ENCODE measurements at places on chromosomes 2 and 18. TPM values are rescaled to one million over a fixed set of nuclear protein-coding genes. Genes with fewer than 3 reads are reported as not detected.

SAG gene
- 1.3 TPM for total RNA-seq

DNA sequence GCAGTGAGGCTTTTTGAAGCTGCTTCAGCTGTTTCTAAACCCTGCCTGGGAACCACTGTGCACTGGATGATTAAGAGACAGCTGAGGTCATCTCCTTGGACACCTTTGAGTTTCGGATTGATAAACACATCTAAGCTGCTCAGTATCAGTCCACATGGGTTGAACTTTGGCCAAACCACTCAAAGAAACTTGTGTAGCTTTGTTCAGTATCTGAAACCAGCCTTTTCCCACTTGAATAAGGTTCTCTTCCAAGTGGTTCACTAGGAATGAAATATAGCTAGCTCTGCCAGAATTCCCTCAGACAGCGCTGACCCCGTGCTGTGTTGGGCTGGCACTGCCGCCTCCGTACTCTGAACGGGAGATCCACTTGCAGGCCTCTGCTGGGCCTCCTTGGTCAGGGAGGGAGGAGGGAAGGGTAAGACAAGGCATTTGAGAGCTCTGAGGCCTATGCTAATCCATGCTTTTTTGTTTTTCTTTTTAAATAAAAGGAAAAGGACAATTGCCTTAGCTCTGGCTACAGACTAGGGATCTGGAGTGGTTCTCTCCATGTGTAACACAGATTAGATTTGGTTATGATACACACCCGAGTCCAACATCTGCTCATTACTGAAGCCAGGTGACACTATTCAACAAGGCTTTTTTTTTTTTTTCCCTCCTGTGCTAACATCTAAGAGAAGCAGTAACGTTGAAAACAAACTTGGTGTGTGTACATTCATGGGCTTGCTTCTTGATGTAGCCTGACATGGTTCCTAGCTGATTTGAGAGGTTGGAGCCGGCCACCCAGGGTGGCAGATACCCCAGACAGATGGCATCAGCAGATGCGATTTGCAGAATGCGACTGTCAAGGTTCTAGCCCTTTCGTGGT is 67.7 kb downstream of the NCK2 start:
- peaks cover 32% of the 10 kb centered on the region for H3K36me3 ChIP-seq
- H3K4me1 ChIP-seq = peaks cover 90% of the 10 kb centered on the region
- no peak overlapping the region for H3K27ac ChIP-seq
- H3K27me3 ChIP-seq = no peaks in the 10 kb centered on the region
- H3K4me3 ChIP-seq = no peak overlapping the region
- DNase-seq = no peak

- no peak for DNase-seq
- H3K36me3 ChIP-seq = no peaks in the 10 kb centered on the region
- H3K4me1 ChIP-seq = peaks cover 9% of the 10 kb centered on the region
- no peaks in the 10 kb centered on the region for H3K27me3 ChIP-seq
- H3K4me3 ChIP-seq = no peak overlapping the region
Measured at GRCh38 chr2:215794829-215795546, 218.4 kb downstream of the MREG start.

GRCh38 chr2:236872981-236873380 is 212.7 kb upstream of the COPS8 start:
- no peak overlapping the region for H3K4me3 ChIP-seq
- no peak for DNase-seq
- H3K36me3 ChIP-seq = no peaks in the 10 kb centered on the region

- peaks cover 3% of the 10 kb centered on the region for H3K4me1 ChIP-seq
- no peak for DNase-seq
- H3K27ac ChIP-seq = no peak overlapping the region
- H3K36me3 ChIP-seq = peaks cover 10% of the 10 kb centered on the region
- no peak overlapping the region for H3K4me3 ChIP-seq
Measured at GRCh38 chr2:176114930-176115625, 1.5 kb upstream of the HOXD10 start.
